ENCODE measurements at places on chromosomes 2 and 18.

- peak; percentile 65 for DNase-seq
Measured at GRCh38 chr18:48939205-48940097, 11.3 kb downstream of the SMAD7 start.

DNA sequence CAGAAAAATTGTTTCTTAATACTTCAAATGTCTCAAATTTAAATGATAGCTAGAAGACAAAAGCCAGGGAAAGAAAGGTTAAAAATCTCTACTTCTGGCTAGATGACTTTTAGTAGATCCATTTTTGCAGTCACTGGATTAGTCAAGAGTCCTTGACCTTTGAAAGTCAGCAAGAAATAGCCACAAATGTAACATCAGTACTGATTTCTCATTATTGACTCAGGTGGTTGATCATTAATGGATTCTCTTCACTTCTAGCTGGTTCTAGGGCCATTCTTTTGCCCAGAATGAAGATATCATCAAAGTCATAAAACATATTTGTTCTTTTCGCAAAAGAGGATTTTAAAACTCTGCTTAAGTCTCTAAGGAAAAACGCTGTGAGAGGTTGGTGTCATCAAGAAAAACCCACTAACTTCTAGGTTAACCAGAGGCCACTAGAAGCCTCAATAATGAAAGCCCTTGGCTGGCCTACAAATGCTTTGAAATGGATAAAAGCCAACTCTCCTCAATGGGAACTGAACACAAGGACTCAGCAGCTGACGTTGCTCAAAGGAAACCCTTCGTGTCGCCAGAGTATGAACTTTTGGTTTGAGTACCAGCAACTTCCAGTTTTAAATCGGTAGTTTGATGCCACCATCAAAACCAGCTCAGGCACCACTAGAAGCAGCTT is 66.3 kb downstream of the IRS1 start:
- no peak for DNase-seq

DNA sequence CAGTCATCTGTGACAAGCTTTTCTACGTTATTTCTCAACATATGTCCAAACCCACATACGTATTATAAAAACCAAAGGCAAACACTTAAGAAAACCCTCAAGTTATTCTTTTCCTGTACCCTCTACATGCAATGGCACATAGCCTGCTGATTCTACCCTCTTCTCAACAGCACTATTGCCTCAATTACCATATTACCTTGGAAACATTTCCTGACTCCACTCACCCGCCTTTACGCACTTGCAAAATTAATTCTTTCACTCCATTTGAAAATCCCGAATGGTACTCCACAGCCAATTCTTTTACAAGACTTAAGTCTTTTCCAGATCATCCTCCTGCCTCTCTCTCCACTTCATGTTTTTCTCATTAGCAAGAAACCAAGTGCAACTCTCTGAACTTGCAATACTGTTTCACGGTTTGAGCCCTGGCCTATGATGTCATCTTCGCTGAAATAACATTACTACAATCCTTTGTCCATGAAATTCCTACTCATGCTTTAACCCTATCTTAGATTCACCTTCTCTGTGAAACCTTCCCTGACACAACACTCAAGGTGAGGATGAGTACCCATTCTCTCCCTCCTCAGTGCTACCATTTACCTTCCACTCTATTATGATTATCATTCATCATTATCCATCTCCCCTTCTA is 29.0 kb downstream of the SESTD1 start:
- peak; percentile 54 for DNase-seq

GRCh38 chr2:37635504-37636380 is 35.7 kb downstream of the CDC42EP3 start:
- peak; percentile 85 for DNase-seq

- no peak for DNase-seq
Measured at GRCh38 chr2:102795641-102796040, 33.8 kb downstream of the TMEM182 start.

- DNase-seq = no peak
Measured at GRCh38 chr2:75153221-75153620, 46.1 kb downstream of the TACR1 start.

GRCh38 chr2:220053919-220054318 is 426.5 kb downstream of the SLC4A3 start:
- peak; percentile 18 for DNase-seq

DNA sequence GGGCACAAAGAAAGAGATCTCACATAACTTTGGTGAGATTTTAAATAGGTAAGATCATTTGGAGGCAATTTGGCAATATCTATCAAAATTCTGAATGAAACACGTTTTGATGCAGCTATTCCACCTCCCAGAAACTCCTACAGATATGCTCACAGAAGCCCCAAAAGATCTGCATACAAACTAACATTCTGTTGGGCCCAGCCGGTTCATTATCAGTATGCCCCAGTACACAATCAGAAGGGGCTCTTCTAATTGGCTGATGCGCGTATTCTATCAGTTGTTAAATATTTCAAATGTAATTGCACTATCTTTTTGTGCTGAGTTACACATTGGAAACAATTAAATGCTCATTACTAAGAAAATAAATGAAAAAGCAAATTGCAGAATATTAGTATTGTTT is 7.1 kb upstream of the TGIF1 start:
- DNase-seq = no peak

- peak; percentile 32 for DNase-seq
Measured at GRCh38 chr18:73880387-73880786, 267.2 kb downstream of the FBXO15 start.

- no peak for DNase-seq
Measured at GRCh38 chr2:235146206-235146605, 194.4 kb downstream of the SH3BP4 start.

DNA sequence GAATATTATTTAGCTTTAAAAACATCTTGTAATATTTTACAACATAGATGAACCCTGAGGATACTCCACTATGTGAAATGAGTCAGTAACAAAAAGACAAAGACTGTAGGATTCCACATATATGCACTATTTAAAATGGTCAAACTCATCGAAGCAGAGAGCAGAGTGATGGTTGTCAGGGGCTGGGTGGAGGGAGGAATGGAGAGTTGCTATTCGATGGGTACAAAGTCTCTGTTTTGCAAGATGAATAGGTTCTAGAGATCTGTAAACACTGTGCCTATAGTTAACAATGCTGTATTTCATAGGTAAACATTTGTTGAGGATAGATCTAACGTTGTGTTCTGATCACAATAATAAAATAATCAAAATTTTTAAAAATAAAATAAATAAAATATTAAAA is 1675.9 kb upstream of the CELF4 start:
- no peak for DNase-seq

DNA sequence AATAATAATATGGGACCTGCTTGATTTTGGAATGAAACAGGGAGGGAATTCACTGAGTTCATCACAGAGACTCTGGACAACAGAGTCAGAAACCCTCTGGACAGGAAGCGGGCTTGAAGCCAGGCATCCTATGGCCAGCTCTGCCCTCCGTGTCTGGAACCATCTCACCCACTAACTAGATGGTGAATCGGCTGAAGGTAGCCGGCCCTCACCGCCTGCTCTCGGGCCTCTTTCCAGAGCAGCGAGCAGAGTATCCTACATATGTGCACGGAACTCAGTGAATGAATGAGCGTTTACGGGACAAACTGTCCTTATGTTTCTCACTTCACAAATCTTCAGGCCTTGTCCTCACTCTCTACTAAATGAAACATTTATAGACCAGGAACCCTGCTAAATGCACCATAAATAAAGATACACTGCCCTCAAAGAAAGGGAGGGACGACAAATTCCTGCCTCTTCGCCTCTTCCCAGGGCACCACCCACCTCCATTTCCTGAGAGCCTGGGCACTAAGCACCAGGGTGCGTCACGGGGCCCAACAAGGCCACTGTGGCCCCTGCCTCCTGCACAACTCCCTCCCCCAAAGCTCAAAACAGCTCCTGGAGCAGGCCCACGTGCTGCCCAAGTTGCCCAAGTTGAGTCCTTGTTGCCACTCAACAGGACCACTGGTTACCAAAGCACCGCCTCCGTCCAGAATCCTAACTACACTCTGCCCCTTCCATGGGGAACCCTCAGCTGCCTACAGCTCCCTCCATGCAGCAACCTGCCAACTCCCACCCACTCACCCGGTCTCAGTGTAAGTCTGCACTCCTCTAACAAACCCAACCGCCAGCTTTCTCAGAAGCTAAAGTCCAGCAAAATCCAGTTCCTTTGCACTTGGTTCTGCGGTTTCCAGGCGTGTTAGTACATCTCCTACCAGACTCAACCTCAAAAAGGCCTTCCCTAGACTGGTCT is 1.7 kb downstream of the TBC1D8 start:
- no peak for DNase-seq

Data from EH (cell line).